ENCODE measurements at places on chromosomes 1 and 21.
A peak's percentile ranks its signal among the peaks of the same experiment; 100 is the strongest.

GRCh38 chr1:44168520-44169098 is 27.2 kb upstream of the KLF18 start:
- DNase-seq: no peak

GRCh38 chr1:238558746-238559145 is 668.0 kb upstream of the ZP4 start:
- no peak for DNase-seq

- DNase-seq: no peak
Observed at GRCh38 chr1:225143001-225143400, 213.5 kb downstream of the DNAH14 start.

DNA sequence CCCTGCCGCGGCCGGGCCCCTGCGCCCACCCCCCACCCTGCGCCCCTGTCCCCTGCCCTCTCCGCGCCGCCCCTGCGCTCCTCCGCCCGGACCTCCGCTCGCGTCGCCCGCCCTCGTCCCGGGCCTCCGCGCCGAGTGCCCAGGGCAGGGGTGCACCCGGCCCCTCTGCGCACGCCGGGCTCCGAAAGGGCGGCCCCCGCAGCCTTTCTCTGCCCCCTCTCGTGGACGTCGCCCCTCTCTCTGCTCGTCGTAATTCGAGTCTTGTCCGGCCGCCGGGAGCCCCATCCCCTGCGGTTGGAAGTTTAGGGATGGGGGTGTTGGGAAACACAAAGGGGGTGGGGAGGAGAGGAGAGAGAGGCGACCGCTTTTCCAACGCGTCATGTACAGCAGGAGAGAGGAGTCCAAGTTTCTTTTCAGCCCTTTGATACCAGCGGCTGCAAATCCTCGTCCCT is 407 bp downstream of the GALNT2 start:
- peak; percentile 79 for DNase-seq

GRCh38 chr1:18924221-18924691 is 21.9 kb upstream of the ALDH4A1 start:
- no peak for DNase-seq

DNA sequence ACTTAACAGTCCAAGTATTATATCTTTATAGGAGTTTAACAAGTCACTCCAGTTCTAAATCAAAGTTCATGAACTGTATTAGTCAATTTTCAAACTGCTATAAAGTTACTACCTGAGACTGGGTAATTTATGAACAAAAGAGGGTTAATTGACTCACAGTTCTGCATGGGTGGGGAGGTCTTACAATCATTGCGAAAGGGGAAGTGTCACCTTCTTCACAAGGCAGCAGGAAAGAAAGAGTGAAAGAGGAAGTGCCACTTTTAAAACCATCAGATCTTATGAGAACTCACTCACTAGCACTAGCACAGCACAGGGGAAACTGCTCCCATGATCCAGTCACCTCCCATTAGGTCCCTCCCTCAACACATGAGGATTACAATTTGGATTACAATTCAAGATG is 70.0 kb downstream of the CLCA4 start:
- DNase-seq: no peak

DNA sequence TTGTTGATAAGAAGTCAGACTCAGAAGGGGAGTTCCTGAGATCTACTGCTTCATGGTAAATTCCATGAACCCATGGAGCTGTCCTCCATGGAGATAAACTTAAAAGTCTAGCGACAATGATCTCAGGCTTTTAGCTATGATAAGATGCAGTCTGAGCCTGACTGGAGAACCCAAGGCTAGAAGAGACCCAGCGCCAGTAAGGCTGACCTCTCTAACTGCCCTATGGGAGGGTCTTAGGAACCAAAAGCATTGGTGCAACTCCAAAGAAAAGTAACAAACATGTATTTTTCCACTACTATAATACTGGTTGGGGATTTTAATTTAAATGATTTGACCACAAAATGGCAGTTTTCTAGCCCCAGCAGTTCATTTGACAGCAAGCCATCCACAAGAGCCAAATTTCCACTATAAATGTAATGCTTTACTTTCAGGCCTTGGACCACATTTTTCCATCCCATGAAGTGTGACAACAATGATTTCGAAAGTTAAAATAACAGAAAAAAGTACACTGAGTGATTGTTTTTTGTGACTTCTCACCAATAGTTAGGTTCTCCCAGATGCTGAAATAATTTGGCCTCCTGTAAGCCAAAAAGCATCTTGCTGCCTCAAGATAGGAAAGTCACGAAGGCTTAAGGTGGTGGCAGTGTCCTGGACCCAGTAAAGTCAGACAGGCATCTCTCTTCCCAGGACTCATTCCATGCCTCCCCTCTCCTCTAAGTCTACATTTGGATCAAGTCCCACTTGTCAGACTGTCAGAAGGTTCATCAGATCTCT is 43.1 kb upstream of the EXOSC10 start:
- no peak for DNase-seq

DNA sequence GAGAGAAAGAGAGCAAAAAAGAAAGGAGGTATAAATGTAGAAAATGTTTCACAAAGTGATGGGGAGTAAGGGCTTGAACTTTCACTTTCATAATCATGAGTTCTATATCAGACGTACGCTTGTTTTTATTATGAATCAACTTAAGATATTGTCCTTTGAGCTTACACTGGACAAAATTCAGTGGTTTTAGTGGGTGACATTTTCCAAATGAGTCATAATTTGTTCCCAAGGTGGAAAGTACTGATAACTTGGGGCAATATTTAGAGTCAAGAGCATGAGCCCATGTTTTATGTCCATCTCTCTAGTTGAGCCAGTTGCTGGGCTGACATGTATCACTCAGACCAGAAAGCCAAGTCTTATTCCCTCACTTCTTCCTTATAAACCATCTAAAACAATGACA is 161.6 kb downstream of the CHRM3 start:
- DNase-seq: no peak

Measured in retina (tissue), 1 donor.